Activated CD4-positive, alpha-beta T cell treated with anti-CD3 and anti-CD28 coated beads, Interleukin-2, amount 50 U/mL, for 16 hours (primary cell): ENCODE measurements at places on chromosomes 16 and 17.

- DNase-seq = no peak
Observed at GRCh38 chr17:80969030-80969673, 22.5 kb upstream of the CHMP6 start.

- DNase-seq = no peak
Observed at GRCh38 chr16:48971571-48972077, 310.0 kb downstream of the CBLN1 start.

- DNase-seq = no peak
Observed at GRCh38 chr17:38751144-38751807, 1.3 kb upstream of the PSMB3 start.

DNA sequence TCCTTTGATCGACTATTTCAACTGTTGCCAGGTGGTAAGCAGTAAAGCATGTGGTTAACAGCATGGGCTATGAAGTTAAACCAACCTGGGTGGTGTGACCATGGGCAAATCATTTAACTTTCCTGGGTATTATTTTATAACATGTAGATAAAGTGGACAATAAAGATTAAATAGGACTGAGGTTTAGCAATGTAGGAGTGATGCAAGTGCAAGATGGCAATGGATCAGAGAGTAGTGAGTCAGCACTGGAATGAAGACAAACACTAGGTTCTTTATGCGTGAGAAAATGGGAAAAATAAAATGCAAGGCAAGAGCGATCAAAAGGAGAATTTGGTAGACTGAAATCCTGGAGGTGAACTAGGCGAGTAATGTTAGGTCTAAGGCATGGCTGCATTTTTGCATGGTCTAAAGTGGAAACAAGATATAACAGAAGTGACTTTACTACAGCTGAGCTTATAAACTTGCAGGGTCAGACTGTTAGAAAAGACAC, 222.4 kb upstream of the AXIN2 start:
- DNase-seq = no peak

- DNase-seq = no peak
Observed at GRCh38 chr17:30208214-30208613, 27.3 kb downstream of the SLC6A4 start.

DNA sequence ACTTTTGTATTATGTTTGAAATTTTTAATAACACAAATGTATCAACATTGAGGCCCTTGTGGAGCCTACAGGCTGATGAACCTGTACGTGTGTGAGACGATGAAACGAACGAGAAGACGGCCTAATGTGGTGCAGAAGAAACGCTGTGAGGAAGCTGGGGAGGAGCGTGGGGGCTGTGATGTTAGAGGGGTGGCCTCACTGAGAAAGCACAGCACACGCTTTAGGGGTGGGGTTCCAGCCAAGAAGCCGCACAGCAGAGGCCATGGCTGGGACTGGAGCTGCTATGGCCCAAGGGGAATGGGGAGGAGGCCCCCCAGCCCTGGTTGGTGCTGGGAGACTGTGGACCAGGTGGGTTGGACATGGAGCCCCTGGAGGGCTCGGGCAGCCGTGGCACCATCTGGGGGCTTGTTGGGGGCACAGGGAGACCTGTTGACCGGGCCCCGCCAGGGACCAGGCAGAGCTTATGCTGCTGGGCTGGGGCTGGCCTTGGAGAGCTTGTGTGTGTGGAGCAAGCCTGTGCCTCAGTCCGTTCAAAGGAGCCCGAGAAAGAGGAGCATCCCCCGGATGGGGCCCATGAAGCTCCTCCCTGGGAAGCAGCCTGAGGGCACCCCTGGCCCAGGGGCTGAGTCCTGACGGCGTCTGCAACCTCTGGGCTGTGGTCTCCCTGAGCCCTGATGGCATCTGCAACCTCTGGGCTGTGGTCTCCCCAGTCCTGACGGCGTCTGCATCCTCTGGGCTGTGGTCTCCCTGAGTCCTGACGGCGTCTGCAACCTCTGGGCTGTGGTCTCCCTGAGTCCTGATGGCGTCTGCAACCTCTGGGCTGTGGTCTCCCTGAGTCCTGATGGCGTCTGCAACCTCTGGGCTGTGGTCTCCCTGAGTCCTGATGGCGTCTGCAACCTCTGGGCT, 44.7 kb downstream of the METRNL start:
- DNase-seq = peak; percentile 18

- no peak for DNase-seq
Observed at GRCh38 chr16:85321509-85322271, 209.4 kb upstream of the CIBAR2 start.

- no peak for DNase-seq
Observed at GRCh38 chr17:27596096-27596495, 34.9 kb upstream of the LGALS9 start.

DNA sequence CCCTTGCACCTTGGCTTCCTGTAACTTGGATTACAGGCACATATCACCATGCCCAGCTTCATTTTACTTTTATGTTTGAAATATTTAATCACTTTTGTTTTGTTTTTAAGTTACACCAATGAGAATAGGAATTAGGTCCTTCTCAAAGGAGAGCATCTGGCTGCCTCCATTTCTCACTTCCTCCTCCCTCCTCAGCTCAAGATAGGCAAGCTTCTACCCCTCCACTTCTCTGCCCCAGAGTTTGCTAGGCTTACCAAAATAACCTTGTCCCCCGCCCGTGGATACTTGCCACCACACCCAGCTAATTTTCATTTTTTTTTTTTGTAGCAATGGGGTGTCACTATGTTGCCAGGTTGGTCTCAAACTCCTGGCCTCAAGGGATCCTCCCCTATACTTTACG, 17.9 kb downstream of the GABARAPL2 start:
- no peak for DNase-seq

DNA sequence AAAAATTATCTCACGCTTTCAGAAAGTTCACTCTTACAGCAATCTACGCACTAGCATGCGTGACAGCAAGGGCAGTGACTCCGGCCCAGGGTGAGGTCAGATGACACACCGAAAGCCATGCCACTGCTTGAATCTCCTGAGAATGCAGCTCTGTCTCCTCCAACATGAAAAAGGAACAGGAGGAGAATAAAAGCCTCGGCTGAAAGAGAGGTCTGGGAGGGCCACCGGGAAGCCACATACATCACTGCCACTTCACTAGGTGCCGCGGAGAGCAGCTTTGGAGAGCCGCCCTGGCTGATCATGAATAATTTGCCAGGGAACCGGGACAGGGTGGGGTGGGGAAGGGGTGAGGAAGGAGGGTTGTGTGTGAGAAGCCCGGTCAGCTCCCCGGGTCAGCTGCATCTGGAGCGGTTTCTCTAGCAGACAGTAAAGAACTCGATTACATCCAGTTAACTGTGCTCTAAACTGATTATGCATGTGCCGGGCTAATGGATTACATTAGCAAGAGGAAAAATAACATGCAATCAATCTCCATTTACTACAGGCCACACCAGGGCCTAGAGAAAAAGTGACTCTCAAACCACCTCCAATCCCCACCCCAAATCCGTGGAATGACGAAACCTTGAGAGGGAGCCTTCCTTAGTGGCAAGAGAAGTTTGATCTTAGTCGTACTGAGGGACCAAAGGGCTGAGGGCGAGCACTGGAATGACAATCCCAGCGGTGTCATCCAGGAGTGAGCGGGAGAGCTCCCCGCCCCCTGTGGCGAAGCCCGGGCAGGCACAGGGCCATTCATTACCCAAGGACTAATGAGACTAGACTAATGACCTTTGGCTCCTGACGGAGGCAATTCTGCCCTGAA, 100.3 kb downstream of the ZFHX3 start:
- DNase-seq = no peak

DNA sequence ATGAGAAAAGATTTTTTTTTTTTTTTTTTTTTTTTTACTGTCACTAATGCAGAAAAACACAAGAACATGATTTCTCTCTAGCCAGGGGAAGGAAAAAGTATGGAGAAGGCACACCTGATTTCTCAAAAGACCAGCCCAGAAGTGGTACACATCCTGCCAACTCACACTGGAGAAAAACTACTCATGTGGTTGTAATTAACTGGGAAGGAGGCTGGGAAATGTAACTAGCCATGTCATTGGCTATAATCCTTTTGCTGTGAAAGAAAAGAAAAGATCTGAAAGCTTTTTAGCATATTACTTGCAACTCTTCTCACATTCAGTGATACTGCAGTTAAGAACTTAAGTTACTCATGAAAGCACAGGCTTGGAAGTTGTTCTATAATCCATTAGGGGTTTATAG, 195.9 kb upstream of the PMFBP1 start:
- DNase-seq = no peak

GRCh38 chr17:17523001-17523730, 27.0 kb upstream of the RASD1 start:
- DNase-seq = no peak

DNA sequence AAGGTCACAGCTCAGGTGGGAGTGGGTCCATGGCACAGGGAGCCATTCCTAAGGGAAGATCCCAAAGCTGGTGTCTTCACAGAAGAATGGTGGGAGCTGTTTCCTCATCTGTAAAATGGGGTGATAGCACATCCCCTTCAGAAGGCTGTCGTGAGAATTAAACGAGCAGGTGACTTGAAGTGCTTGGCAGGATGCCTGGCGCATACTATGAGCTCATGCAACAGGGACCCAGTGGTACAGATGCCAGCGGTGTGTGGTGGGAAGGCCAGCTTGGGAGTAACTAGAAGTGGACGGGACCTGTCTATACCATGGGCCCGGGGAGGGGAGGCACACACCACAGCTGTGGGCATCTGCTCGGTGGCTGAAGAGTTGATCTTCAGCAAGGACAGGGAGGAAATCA, 189.3 kb upstream of the TNRC6C start:
- DNase-seq = no peak

DNA sequence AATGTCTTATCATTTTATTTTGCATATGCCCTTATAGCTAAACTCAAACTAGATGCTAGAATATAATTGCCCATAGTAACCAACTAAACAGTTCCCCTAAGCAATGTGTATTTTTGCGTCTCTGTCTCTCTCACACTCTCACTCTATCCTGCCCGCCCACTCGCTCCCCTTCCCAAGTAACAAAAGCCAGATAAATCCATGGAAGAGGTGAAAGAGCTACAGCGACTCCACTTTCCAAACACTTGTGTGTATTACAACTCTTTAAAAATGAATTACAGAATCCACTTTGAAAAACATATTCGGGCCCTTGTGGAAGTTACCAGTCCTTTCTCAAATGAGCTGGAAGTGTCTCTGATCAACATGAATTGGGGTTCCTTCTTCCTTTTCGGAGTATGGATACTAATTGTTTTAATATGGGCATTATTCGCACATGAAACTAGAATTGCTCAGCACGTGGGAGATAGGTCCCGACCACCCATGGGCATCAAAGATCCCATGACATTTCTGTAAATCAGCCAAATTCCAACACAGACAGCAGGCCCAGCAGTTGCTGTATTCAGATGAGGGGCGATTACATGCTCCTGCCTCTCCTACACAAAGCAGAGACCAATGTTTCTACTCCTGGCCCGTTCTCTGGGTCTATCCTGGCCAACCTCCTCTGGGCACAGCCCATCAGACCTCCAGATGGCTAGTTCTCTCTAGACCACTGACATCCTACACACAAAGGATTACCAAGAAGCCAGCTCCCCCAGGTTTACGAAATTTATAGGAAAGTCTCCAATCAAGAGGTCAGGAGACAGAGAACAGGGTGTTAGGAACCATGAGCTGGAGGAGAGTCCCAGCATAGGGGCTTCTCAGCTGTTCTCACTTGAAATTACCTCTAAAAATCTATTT, 121.5 kb downstream of the ZFHX3 start:
- DNase-seq = no peak

DNA sequence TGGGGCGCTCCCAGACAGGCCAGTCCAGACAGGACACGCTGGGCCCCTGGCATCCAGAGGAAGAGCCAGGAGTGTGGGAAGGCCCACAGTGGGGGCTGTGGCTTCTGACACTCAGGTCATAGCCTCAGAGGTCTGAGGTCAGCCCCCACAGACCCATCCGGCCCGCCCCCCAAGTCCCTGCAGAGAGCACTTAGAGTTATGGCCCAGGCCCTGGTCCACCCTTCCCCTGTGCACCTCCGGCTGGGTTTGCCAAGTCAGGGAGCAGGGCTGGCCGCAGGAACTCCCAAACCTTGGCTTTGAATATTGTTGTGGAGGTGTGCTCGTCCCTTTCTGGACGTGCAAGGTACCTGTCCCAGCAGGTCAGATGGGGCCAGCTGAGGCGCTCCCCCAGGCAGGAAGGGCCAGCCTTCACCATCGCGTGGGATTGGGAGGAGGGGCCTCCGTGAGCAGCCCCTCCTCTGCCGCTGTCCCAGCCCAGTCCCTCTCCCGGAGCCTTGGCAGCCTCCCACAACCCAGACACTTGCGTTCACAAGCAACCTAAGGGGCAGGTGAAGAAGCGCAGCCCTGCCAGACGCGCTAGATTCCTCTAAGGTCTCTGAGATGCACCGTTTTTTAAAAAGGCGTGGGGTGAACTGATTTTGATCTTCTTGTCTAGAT, 74.6 kb downstream of the SOCS1 start:
- DNase-seq = no peak

- no peak for DNase-seq
Observed at GRCh38 chr16:60041671-60042070, 1307.6 kb upstream of the GOT2 start.

DNA sequence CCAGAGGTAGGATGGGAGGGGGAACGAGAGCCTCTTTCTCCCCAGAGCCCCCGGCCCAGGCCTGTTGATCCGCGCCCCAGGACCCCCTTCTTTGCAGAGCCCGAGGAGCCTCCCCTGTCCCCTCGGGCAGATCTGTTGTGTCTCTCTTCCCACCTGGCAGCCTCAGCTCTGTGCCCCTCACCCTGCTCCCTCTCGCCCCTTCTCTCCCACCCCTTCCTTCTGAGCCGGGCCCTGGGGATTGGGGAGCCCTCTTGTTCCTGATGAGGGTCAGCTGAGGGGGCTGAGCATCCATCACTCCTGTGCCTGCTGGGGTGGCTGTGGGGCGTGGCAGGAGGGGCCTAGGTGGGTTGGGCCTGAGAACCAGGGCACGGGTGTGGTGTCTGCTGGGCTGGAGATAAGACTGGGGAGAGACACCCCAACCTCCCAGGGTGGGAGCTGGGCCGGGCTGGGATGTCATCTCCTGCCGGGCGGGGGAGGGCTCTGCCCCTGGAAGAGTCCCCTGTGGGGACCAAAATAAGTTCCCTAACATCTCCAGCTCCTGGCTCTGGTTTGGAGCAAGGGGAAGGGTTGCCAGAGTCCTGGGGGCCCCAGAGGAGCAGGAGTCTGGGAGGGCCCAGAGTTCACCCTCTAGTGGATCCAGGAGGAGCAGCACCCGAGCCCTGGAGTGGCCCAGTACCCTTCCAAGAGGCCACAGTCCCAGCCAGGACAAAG, 65.4 kb downstream of the MRC2 start:
- no peak for DNase-seq

- no peak for DNase-seq
Observed at GRCh38 chr16:84183911-84184591, 2.8 kb downstream of the TAF1C start.

GRCh38 chr17:68509141-68510057, 2.8 kb upstream of the PRKAR1A start:
- no peak for DNase-seq

DNA sequence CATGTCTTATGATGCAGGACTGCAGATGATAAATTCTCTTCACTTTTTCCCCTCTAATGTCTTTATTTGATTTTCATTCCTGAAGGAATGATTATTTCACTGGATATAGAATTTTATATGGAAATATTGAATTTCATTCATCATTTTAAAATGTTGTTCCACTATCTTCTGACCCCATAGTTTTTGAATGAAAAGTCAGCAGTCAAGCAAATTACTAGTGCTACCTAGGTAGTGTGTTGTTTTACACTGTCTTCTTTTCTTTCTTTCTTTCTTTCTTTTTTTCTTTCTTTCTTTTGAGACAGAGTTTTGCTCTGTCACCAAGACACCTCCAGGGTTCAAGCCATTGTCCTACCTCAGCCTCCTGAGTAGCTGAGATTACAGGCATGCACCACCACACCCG, 76.9 kb downstream of the WSB1 start:
- no peak for DNase-seq

GRCh38 chr17:73914536-73915274, 270.5 kb upstream of the SDK2 start:
- DNase-seq = no peak

- DNase-seq = no peak
Observed at GRCh38 chr17:18161207-18162145, 22.2 kb upstream of the ALKBH5 start.
